ENCODE measurements at places on chromosomes 5 and 9.

- DNase-seq = no peak
These were observed 53.7 kb downstream of the PAX5 start for GRCh38 chr9:36980148-36980974.

GRCh38 chr9:120941046-120941770, 14.6 kb upstream of the TRAF1 start:
- DNase-seq = no peak

GRCh38 chr5:153237671-153238332, 252.7 kb upstream of the GRIA1 start:
- DNase-seq = no peak

- DNase-seq = no peak
These were observed 100.1 kb downstream of the CACNA1B start for GRCh38 chr9:137977571-137978261.

- no peak for DNase-seq
These were observed 687 bp upstream of the RPS23 start for GRCh38 chr5:82278711-82279370.

GRCh38 chr9:113131689-113132151, 19.1 kb upstream of the SLC31A2 start:
- no peak for DNase-seq

GRCh38 chr5:75199946-75200345, 36.7 kb downstream of the ANKRD31 start:
- no peak for DNase-seq
